ENCODE measurements at places on chromosomes 4 and X.

GRCh38 chr4:152965611-152966010 lies 29.5 kb downstream of the FHDC1 start:
- DNase-seq, result no peak

- no peak for DNase-seq
Measured at GRCh38 chr4:52010986-52011385, 9.2 kb downstream of the LRRC66 start.

DNA sequence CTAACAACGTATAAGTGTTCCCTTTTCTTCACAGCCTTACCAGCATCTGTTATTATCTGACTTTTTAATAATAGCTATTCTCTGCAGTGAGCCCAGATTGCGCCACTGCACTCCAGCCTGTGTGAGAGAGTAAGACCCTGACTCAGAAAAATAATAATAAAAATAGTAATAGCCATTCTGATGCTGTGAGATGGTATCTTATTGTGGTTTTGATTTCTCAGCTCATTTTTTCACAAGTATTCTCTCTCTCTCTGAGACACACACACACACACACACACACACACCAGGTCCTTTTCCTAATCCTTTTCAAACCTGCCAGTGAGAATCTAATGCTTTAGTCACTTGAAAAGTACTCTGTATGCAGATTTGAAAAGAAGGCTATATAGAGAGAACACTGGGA lies 89.8 kb downstream of the CHIC2 start:
- no peak for DNase-seq

GRCh38 chr4:146063143-146063542 lies 112.4 kb upstream of the LSM6 start:
- DNase-seq, result no peak

DNA sequence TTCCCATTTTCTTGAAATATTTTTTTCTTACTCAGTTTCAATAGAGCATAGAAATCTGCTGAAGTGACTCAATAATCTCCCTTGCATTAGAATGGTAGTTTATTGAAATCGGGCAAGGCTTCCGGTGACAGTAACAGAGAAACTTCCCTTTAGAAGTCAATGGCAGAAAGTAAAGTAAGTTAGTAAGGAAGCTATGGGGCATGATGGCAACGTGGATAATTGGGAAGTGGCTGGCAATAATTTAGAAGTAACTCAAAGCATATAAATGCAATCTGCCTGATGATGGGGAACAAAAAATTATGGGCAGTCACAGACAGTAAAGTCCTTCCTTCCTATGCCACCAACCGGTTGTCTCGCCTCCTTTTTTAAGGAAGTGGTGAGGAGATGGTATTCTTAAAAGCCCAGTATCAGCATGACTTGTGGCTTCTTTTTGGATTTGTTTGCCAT lies 7.6 kb downstream of the CYBB start:
- DNase-seq, result no peak

GRCh38 chr4:145183023-145183422 lies 2.6 kb upstream of the OTUD4 start:
- no peak for DNase-seq

DNA sequence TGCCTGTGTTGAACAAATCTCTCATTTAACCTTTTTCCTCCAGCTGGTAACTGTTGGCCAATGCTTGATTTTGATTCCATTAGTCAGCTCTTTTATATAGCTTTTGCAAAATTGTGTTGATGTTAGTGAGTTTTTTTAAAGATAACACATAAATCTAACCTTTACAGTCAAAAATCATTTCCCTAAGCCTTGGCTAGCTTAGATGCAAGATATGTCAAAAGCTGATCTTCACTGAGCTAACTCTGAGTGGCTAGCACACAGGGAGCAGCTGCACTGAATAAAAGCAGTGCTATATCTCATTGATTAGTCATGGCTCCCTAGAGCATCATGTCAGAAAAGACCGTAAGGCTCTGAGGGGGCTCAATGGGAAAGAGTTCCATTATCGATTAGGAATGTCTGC lies 78.7 kb downstream of the PPARGC1A start:
- DNase-seq, result no peak

- no peak for DNase-seq
Measured at GRCh38 chrX:134718966-134719317, 60.7 kb upstream of the PLAC1 start.

DNA sequence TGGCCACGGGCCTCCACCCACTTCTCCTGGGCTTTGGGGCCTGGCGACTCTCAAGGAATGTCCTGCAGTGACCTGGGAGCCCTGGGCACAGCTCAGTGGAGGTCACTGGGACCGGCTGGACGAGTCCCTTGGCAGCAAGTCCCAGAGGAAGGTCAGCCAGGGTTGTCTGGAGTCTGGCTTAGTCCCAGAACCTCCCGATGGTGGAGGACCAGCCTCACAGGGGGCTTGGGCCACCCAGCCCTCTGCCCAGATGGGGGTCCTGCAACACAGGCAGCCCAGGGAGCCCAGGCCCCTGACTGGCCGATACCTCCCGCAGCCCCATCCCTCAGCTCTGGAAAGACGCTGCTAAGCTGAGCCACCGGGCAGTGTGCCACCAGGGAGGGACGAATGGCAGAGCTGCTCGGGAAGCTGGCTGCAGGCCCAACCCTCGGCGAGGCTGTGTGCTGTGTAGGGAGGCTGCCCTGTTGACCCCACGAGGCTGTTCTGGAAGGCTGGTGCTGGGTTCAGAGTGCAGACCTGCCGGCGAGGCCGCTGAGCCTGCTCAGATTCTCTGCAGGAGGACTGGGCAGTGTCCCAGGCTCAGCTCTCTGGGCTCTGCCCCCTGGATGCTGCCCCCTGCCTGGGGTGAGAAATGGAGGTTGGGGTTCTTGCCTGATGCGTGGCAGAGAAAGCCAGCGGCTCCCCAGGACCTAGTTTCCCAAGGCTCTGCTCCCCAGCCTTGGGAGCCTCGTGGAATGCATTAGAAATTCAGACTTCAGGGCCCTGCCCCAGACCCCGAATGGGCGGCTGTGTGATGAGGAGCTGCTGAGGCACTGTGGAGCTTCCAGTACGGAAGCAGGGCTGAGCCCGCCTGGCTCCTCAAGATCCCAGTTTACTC lies 61.7 kb downstream of the ADRA2C start:
- DNase-seq, result no peak

DNA sequence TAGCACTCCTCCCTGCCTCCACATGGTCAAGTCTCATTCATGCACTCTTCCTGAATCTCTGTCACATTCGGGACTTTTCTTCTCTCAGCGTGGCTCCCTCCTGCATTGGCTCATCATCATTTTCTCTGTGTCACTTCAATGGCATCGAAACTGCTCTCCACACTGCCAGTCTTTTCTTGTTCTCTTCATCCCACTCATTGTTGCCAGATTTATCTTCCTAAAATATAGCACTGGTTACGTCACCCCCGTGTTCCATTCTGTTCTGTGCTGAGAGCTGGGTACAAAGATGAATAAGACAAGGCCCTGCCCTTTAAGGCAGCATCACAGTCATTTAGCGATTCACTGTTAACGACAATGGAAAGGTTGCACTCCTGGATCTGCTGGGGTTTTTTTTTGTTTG lies 174.4 kb upstream of the TBC1D9 start:
- no peak for DNase-seq

- DNase-seq, result no peak
Measured at GRCh38 chrX:38220024-38220414, 652 bp downstream of the SRPX start.

DNA sequence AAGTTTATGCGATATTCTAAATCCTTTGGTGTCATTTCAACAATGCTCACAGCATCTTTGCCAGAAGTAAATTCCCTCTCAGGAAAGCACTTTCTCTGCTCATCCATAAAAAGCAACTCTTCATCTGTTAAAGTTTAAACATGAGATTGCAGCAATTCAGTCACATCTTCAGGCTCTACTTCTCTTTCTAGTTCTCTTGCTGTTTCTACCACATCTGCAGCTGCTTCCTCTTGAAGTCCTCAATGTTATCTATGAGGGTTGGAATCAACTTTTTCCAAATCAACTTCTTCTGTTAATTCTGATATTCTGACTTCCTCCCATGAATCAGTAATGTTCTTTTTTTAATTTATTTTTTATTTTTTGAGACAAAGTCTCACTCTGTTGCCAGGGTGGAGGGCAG lies 100.9 kb downstream of the LCORL start:
- no peak for DNase-seq

- no peak for DNase-seq
Measured at GRCh38 chrX:9856588-9856987, 70.4 kb downstream of the SHROOM2 start.
